ENCODE measurements at places on chromosomes 13 and 19. TPM values are rescaled to one million over a fixed set of nuclear protein-coding genes. Genes with fewer than 3 reads are reported as not detected.

The CRLF1 gene
- not detected for total RNA-seq

The ZNF730 gene
- not detected for total RNA-seq

The CAMSAP3 gene
- 0.19 TPM for total RNA-seq

The LPAR2 gene
- total RNA-seq: 72.4 TPM

The TIMM44 gene
- total RNA-seq: 71.6 TPM

The C5AR1 gene
- 4.1 TPM for total RNA-seq

The PSG7 gene
- total RNA-seq: not detected

DNA sequence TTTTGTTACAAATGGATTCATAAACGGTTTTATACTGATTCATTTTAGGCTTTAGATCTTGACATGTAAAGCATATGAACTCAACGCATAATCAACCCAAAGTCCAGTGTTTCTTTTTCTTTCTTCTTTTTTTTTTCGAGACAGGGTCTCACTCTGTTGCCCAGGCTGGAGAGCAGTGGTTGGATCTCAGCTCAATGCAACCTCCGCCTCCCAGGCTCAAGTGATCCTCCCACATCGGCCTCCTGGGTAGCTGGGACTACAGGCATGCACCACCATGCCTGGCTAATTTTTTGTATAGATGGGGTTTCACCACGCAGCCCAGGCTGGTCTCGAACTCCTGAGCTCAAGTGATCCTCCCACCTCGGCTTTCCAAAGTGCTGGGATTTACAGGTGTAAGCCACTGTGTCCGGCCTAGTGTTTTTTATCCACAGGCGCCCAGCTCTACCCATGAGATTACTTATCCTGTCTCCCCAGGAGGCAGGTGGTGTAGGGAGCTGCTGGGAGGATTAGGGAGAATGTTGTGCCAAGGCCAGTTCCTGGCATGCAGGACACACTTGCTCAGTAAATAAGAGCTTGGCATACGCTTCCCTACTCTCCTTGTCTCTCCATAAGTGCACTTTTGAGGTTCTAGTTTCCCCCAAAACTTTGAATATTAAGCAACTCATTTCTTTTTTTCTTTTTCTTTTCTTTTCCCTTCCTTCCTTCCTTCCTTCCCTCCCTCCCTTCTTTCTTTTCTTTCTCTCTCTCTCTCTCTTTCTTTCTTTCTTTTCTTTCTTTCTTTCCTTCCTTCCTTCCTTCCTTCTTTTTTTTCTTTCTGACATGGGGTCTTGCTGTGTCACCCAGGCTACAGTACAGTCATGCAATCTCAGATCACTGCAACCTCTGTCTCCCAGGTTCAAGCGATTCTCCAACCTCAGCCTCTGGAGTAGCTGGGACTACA, 4.8 kb upstream of the CEBPA start:
- no peaks in the 10 kb centered on the region for H3K36me3 ChIP-seq
- H3K27ac ChIP-seq: no peak overlapping the region
- H3K4me3 ChIP-seq: no peak overlapping the region

DNA sequence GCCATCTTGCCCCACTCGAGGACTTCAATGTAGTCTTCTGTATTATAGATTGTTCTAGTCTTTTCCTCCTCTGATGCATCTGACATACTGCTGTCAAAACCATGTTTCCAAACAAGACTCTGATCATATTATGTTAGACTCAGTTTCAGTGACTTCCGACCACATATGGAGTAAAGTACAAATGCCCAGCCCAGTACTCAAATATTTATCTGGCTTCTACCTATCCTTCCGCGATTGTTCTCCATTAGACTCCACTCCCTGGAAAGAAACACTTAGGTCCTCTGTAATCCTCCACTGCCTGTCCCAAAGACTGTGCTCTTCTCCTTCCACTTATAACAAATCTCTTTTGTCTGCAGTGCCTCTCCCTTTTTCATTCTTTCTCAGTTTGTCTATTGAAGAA, 439.5 kb downstream of the EFNB2 start:
- H3K36me3 ChIP-seq: no peaks in the 10 kb centered on the region
- no peak overlapping the region for H3K4me3 ChIP-seq
- no peak for DNase-seq
- H3K27me3 ChIP-seq: no peaks in the 10 kb centered on the region

DNA sequence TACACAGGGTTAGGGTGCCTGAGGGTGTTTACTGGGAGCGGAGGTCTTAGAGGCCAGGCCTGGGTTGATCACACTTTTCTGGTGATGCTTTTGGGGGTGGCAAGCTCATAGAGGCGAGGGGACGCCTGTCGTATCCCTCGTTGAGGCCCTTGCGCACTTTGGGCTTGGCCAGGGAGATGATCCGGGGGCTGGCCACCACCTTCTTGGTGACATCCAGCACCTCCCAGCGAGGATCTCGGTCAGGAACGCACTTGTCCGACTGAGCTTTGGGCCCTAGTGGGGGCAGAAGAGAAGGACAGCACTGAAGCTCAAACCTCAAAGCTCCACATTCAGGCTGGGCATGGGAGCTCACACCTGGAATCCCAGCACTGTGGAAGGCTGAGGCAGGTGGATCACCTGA, 17.6 kb upstream of the MIER2 start:
- H3K4me1 ChIP-seq: no peaks in the 10 kb centered on the region
- no peaks in the 10 kb centered on the region for H3K36me3 ChIP-seq
- DNase-seq: no peak

- no peaks in the 10 kb centered on the region for H3K4me1 ChIP-seq
- no peak overlapping the region for H3K4me3 ChIP-seq
- no peaks in the 10 kb centered on the region for H3K27me3 ChIP-seq
- no peak overlapping the region for H3K27ac ChIP-seq
Measured at GRCh38 chr13:21413013-21413412, 46.1 kb downstream of the ZDHHC20 start.

- DNase-seq: no peak
- no peak overlapping the region for H3K4me3 ChIP-seq
- peaks cover 14% of the 10 kb centered on the region for H3K27me3 ChIP-seq
- H3K36me3 ChIP-seq: peaks cover 10% of the 10 kb centered on the region
Measured at GRCh38 chr19:14477418-14478112, 2.4 kb upstream of the PTGER1 start.

DNA sequence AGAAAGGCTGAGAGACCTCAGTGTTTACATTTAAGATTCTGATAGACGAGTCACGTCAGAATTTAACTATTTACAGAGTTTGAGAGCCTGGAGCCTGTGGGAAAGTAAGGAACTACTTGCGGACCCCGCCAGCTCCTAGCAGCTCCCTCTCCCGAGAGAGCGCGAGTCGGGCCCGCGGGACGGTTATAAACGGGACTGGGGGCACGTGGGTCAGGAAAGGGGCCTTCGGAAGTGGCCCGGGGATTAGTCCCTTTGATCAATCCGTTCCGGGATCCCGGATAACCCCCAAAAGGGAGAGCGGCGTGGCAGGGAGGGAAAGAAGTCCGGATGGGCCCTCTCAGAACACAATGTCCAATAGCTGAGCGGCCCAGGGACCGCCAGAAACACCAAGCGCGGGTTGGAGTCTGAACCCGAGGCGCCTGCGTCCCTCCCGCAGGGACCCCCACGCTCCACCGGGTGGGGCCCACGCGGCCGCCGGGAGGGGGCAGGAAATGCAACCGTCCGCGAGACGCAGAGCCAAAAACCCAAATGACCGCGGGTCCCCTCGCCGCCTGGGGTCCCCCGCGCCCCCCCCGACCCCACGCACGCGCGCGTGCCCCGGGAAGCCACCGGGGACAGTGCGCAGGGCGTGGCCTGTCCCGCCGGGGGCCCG, 3.6 kb downstream of the ZIC5 start:
- no peaks in the 10 kb centered on the region for H3K36me3 ChIP-seq
- no peak for DNase-seq
- H3K27ac ChIP-seq: no peak overlapping the region

DNA sequence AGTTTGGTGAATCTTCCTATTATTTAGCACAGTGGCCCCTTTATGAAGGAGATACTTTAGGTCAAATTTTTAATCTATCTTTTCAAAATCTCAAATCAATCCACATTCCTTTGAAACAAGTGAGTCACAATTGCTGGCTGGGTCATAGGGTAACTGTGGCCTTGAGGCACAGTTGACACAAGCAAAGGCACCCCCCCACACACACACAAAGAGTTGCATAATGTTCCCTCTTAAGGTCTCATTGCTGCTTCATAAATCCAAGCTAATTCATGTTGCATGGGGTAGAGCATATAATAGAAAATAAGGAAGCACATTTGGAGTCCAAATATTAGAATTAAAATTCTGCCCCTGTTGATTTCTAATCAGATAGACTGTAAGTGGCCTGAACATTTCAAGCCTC, 171.5 kb downstream of the DLEU7 start:
- no peaks in the 10 kb centered on the region for H3K27me3 ChIP-seq
- DNase-seq: no peak
- H3K4me3 ChIP-seq: no peak overlapping the region
- H3K27ac ChIP-seq: no peak overlapping the region

- peak overlapping the region; percentile 85 for H3K4me3 ChIP-seq
- H3K4me1 ChIP-seq: peaks cover 26% of the 10 kb centered on the region
- DNase-seq: peak; percentile 38
Measured at GRCh38 chr19:48900477-48901406, 630 bp downstream of the NUCB1 start.

- no peak overlapping the region for H3K27ac ChIP-seq
- no peaks in the 10 kb centered on the region for H3K27me3 ChIP-seq
- peaks cover 8% of the 10 kb centered on the region for H3K36me3 ChIP-seq
- DNase-seq: peak; percentile 80
- H3K4me3 ChIP-seq: no peak overlapping the region
Measured at GRCh38 chr19:5031231-5032100, 62.6 kb downstream of the KDM4B start.

GRCh38 chr19:16038196-16038695, 38.0 kb upstream of the TPM4 start:
- H3K4me3 ChIP-seq: no peak overlapping the region
- peaks cover 10% of the 10 kb centered on the region for H3K4me1 ChIP-seq
- no peaks in the 10 kb centered on the region for H3K36me3 ChIP-seq

DNA sequence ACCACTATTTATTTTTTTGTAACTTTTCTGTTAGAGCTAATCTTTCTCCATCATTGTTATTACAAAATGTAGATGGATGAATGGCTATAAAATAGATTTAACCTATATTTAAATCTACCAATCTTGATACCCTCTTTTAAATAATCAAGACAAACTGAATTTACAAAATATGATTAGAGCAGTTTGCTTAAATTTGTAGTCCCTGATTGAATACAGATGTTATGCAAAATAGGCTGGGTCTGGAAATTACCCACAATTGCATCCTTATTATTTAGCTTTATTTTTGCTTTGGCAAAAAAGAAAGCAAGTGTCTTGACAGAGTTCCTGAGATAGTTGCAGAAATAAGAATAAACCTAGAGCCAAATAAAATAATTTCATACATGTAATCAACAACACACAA, 352.8 kb downstream of the KLF12 start:
- H3K4me1 ChIP-seq: peaks cover 4% of the 10 kb centered on the region
- no peak for DNase-seq
- no peaks in the 10 kb centered on the region for H3K36me3 ChIP-seq
- no peak overlapping the region for H3K27ac ChIP-seq
- no peaks in the 10 kb centered on the region for H3K27me3 ChIP-seq
- no peak overlapping the region for H3K4me3 ChIP-seq

DNA sequence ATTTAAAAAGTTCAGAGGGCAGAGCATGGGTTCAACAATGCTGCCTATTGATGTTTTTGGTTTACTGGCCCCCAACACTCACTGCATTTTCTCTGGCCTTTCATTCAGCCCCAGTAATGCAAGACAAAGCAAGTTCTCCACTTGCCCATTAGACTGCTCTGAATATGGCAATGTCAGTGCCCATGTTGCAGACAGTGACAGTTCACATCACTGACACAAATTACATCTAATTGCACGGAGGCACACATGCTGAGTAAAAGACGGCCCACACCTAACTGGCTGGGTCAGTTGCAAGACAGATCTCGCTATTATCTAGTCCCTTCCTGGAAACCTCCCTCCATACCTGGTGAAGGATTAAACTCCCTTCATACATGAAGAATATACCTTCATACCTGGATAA, 54.0 kb downstream of the ENOX1 start:
- no peaks in the 10 kb centered on the region for H3K27me3 ChIP-seq
- no peak overlapping the region for H3K4me3 ChIP-seq
- no peak for DNase-seq
- no peaks in the 10 kb centered on the region for H3K4me1 ChIP-seq
- H3K27ac ChIP-seq: no peak overlapping the region

DNA sequence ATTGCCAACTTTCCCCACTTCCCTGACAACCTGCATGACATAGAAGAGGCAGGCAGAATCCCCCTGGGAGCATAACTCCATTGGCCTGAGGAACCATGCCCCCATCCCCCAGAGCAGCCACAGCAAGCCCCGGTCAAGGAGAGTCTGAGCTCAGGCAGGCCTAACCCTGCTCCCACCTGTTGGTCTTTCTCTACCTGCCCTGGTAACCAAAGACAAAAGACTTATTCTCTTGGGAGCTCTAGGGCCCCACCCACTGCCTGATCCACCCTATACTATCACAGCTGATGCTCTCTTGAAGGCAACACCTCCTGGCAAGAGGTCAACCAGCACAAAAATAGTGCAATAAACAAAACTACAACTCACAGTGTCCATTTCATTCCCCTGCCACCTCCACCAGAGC, 59.3 kb downstream of the TNFSF13B start:
- DNase-seq: no peak
- H3K4me3 ChIP-seq: no peak overlapping the region
- no peaks in the 10 kb centered on the region for H3K27me3 ChIP-seq
- no peak overlapping the region for H3K27ac ChIP-seq
- H3K4me1 ChIP-seq: peaks cover 16% of the 10 kb centered on the region
- H3K36me3 ChIP-seq: no peaks in the 10 kb centered on the region

- H3K27me3 ChIP-seq: no peaks in the 10 kb centered on the region
- no peak overlapping the region for H3K4me3 ChIP-seq
- H3K27ac ChIP-seq: no peak overlapping the region
- DNase-seq: no peak
- no peaks in the 10 kb centered on the region for H3K4me1 ChIP-seq
Measured at GRCh38 chr13:101845245-101846020, 393.0 kb downstream of the ITGBL1 start.

- H3K27me3 ChIP-seq: no peaks in the 10 kb centered on the region
- H3K4me3 ChIP-seq: no peak overlapping the region
- no peak for DNase-seq
Measured at GRCh38 chr13:83204886-83205285, 677.4 kb downstream of the SLITRK1 start.
